CD4-positive, CD25-positive, alpha-beta regulatory T cell (primary cell): ENCODE measurements at places on chromosomes 5 and 9.

DNA sequence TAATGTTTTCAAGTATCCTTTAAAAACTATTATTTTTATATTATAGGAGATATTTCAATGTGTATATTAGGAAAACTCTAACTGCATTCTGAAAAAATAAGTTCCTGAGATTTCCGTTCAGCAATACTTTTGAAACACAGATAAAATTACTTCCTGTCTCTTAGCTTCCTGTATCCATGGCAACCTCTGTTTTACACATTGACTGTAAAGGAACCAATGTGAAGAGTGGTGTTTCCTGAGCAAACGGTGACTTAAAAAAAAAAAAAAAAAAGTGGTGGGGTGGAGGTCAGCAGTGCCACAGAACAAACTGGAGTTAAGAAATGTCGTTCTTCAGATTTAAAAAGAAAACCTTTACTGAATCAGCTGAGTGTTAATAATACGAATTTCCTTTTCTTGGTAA lies at the start of gene LRRC70:
TSS of gene LRRC70 (plus strand) at position 280 of the 400 bp plus-strand sequence. CDS start 620 bp downstream, outside the sequence.
- DNase-seq = peak; percentile 82

DNA sequence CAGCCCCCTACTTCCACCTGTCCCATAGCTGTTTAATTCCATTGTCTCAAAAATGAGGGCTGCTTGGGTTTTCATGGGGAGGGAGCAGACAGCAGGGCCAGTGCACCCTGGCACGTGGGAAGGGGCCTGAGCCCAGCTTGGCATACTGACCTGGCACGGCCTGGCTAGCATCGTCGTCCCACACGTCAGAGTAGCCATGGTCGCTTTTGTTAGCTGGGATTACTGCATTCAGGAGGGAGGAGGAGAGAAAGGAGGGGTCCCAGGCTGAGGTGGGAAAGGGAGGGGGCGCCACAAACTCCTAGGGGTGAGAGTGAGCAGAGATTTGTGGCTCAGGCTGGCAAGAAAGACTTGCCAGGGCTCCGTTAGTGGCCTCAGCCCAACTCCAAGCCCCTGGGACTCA lies 21.1 kb upstream of the CYSTM1 start:
- DNase-seq = no peak

DNA sequence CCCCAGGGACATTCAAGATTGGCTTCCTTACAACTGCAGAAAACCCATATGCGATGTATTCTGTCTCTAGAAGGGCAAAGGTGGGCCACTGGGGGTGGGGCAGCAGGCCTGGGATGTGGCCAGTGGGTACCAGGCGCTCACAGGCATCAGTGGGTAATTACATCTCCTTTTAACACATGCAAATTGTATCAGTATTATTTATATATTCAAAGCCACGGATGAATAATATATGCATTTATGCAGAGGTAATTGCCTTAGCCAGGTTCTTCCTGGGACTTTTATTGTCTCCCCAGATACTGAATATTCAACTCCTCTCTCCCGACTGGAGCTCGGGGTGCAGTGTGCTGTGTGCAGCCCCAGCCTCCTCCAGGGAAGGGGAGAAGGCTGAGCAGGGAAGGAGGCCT lies 109.4 kb upstream of the MVB12B start:
- DNase-seq = no peak

- no peak for DNase-seq
Measured at GRCh38 chr5:96373381-96373733, 59.7 kb downstream of the PCSK1 start.

GRCh38 chr9:18849270-18849669 lies 183.7 kb downstream of the SAXO1 start:
- no peak for DNase-seq

- no peak for DNase-seq
Measured at GRCh38 chr5:13248253-13248652, 696.2 kb downstream of the DNAH5 start.

- no peak for DNase-seq
Measured at GRCh38 chr5:157546456-157547100, 29.0 kb downstream of the ADAM19 start.

DNA sequence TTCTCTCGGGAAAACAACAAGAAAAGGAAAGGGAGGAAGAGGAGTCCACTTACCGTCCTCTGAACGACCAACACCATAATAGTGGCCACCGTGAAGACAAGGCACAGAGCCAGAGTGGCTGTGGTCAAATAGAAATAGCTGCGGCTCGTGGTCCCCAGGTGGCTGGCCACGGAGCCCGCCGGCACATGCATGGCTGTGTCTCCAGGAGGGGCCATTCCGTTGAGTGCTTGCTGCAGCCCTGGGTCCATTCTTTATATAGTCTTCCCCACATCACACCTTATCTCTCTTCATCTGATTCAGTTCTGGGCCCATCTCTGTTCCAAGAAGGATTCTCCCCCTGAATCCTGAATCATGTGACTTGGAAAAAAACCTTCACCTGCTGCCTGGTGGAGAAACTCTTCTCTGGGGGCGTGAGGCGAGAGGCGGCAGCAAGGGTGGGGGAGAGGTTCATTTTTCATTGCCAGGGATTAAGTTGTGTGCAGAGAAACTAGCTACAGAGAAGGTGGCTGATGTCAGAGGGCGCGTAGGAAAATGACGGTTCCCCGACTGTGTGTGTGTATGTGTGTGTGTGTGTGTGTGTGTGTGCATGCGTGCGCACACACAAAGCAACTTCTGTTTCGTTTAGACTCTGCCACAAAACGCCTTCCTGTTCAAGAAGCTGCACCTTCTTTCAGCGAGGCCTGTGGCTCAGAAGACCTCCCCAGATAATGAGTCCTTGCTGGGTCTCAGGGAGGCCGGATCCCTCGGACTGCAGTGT lies at the start of gene TNFSF8:
TSS of gene TNFSF8 (minus strand) at position 536 of the 757 bp plus-strand sequence. CDS start at position 248, 288 bp downstream.
- peak; percentile 74 for DNase-seq

DNA sequence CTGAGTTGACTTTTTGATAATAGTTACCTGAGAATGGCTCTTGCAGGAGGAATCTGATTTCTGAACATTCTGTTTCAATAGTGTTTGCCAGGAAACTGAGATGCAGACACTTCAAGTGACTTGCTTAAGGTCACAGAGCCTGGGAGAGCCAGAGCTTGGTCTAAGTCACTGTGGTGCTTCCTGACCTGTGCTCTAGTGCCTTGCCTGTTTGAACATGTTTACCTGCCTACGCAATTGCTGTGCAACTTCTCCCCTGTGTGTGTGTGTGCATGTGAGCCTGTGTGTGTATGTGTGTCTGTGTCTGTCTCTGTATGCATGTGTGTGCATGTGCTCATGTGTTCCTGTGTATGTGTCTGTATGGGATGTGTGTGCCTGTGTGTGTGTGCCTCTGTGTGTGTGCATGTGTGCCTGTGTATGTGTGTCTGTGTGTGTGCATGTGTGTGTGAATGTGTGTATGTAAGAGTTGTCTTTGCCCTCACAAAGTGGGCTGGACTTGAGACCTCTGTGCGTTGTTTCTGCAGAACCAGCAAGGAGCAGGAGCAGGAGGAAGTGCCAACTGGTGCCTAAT lies 185.8 kb downstream of the GADD45G start:
- no peak for DNase-seq

- DNase-seq = no peak
Measured at GRCh38 chr9:128321879-128322403, 306 bp downstream of the TRUB2 start.

GRCh38 chr5:180116077-180116999 lies 44.8 kb upstream of the RNF130 start:
- no peak for DNase-seq

DNA sequence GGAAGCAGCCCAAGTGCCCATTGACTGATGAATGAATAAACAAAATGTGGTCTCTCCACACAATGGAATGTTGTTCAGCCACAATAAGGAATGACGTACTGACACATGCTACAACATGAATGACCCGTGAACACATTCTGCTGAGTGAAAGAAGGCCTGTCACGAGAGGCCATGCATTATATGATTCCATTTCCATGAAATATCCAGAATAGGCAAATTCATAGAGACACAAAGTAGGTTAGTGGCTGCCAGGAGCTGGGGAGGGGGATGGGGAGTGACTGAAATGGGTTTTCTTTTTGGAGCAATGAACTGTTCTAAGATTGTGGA lies 41.4 kb downstream of the BICD2 start:
- no peak for DNase-seq

GRCh38 chr5:78287169-78287568 lies 7.3 kb downstream of the AP3B1 start:
- DNase-seq = no peak

GRCh38 chr5:72508241-72509170 lies 1.3 kb upstream of the ZNF366 start:
- DNase-seq = no peak

DNA sequence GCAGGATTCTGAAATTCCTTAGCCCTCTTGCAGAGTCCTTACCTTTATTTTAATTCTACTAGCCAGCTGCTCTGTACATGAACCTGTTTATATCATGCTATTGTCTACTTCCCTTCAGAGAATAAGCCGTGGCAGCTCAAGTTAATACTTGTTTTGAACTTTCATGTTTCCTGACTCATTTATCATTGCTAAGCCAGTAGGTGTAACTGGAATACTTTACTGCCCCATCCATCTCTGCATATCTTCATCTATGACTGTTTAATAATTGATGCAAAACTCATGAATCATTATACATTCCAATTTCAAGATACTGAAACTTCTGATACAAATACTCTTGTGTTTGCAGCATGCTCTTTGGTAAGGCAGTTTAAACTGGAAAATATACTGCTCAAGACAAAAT lies 174.7 kb downstream of the PPP2R2B start:
- no peak for DNase-seq

DNA sequence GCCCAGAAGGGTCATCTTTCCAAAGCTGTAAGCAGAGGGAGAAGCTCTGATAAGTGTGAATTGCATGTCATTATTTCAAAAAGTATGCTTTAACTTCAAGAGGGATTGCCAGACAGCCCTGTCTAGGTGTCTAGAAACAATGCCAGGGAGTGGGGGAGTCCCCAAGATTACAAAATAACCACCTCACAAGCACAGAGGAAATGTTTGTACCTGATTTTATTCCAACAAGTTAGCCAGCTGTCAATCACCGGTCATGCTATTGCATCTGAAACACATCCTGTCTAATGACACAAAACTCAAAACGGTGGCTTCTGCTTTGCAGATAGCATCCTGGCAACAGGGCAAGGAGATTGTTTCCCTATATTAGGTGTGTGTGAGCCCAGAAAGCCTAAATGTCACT lies 154.2 kb upstream of the WWC1 start:
- peak; percentile 2 for DNase-seq

DNA sequence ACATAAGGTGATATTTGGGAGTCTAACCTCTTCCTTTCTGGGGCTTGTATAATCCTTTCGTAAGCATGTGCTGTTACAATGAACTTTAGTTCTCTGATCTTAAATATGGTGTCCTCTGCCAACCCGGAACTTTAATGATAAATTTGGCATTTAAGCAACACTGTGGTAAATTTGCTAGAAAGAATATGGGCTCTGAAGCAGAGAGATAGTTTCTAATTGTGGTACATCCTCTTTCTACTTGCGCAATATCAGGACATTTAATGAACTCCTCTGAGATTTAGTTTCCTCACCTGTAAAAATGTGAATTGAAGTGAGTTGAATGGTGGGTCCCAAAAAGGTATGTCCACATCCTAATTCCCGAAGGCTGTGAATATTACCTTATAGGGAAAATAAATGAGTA lies 364.7 kb downstream of the CAAP1 start:
- DNase-seq = no peak

DNA sequence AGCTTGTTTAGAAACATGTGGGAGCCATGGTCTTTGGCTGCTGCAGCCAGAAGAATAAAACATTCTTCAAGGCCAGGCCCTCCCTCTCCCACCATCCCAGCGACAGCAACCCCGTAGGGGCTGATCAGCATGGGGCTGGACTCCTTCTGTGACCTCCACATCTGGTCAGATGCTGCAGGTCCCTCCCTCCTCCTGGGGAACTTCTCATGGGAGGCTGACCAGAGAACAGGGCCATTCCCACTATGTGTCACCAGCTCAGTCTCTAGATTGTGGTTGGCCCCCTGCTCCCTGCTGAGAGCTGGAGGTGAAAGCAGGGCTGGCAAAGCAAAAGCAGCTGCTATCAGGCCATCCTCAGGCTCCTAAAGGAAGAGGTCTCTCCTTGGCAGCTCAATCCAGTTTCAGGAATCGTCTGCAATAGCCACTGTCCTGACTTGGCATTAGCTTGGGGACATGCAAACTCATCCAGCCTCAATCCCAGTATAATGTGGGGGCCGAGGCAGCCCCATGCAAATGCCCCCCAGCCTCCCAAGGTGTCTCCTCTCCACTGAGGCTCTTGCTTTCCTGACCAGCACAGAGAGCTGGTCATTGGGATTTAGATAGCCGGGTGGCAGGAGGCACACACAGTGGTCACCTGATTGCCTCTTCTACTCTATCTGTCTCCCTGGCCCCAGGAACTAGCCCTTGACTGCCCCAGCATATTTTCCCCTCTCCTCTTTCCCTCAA lies 81.5 kb downstream of the NRG2 start:
- no peak for DNase-seq

DNA sequence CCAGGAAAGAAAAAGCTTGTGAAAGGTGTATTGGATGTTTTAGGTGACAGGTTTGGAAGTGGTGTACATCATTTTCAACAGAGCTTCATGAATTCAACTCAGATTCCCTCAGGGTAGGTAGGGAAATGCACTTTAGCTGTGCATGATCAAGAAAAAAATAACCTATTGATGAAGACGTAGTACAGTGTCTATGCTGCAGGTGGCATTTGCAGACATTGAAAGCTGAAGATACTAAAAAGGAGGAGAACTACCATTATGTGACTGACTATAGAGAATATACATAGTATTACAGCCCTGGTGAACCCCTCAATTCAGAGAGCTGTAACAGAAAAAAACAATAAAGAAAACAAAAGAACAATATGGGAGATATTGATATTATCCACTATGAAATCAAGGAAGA lies 2344.7 kb upstream of the ACO1 start:
- DNase-seq = no peak

DNA sequence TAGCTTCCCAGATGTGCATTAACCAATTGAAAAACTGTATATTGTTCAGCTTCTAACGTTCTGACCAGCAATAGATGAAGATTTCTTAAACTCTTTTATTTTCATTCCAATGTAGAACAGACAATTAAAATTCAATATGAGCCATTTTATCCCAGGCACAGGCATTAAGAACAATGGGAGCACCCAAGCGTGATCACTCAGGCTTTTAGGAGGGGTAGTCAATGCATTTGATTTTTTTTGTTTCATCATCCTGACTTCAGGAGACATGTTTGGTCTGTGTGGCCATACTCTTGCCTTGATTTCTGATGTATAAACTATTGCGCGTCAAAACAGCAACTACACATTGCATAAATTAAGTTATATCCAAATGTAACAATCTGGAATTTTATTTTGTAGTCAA lies 653.0 kb upstream of the RORB start:
- no peak for DNase-seq

- DNase-seq = no peak
Measured at GRCh38 chr9:18531136-18532065, 57.4 kb downstream of the ADAMTSL1 start.

- no peak for DNase-seq
Measured at GRCh38 chr5:80784451-80784850, 129.7 kb upstream of the DHFR start.

- DNase-seq = no peak
Measured at GRCh38 chr9:95124582-95125367, 192.7 kb downstream of the FANCC start.
